ENCODE measurements at places on chromosomes 2 and 18.

GRCh38 chr18:59777636-59778035, 80.4 kb upstream of the CCBE1 start:
- DNase-seq = no peak

DNA sequence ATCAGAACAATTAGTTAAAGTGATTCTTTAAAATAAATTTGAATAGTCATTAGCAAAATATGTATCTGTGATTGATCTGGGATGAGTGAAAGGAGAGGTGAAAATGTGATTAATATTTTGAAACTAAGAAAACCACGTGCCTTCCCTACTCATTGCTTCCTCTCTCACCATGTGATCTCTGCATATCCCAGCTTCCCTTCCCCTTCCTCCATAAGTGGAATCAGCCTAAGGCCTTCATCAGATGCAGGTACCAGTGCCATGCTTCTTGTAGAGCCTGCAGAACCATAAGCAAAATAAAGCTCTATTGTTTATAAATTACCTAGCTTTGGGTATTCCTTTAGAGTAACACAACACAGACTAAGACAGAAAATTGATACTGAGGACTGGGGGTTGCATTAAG, 11.2 kb upstream of the STAT1 start:
- peak; percentile 43 for DNase-seq

- peak; percentile 68 for DNase-seq
Observed at GRCh38 chr2:144524118-144525009, 4.4 kb upstream of the ZEB2 start.

GRCh38 chr2:86443631-86444350, 2.6 kb downstream of the KDM3A start:
- DNase-seq = peak; percentile 32

DNA sequence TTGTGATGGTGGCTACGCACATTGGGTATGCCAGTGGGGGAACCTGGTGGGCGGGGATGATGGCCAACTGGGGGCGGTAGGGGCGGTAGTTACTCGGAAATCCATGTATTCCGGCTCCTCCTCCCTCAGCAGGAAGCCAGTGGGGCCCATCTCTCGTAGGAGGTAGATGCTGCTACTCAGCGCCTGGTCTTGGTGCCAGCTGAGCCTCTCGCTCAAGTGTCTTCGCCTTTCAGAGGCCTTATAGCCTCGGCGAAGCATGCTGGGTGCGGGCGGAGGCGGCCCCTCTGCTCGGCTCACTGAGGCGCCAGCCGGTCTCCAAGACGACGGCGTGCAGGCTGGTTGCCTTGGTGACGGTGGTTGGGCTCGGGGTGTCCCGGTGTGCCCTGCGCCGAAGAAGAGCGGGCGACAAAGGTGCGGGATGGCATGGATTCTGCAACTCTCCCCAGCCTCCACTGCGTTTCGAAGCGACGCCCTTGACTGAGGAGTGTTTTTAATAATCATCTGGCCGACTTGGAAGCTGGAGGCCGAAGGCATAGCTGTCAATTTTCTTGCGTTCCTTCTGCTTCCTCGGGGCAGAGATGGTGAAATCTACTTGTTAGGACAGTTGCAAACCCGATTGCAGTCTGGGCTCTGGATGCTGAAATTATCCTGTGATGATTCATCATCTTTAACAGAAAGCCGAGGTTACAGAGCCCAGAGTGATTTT, at the start of gene ZSWIM2:
Gene ZSWIM2, minus strand, starts transcription at position 298 of the 706 bp plus-strand sequence. Its CDS starts 40 bp downstream, at position 258.
- DNase-seq = peak; percentile 52

GRCh38 chr2:157733263-157733662, 104.6 kb upstream of the ACVR1C start:
- no peak for DNase-seq

GRCh38 chr2:15306706-15307105, 254.4 kb downstream of the NBAS start:
- no peak for DNase-seq

DNA sequence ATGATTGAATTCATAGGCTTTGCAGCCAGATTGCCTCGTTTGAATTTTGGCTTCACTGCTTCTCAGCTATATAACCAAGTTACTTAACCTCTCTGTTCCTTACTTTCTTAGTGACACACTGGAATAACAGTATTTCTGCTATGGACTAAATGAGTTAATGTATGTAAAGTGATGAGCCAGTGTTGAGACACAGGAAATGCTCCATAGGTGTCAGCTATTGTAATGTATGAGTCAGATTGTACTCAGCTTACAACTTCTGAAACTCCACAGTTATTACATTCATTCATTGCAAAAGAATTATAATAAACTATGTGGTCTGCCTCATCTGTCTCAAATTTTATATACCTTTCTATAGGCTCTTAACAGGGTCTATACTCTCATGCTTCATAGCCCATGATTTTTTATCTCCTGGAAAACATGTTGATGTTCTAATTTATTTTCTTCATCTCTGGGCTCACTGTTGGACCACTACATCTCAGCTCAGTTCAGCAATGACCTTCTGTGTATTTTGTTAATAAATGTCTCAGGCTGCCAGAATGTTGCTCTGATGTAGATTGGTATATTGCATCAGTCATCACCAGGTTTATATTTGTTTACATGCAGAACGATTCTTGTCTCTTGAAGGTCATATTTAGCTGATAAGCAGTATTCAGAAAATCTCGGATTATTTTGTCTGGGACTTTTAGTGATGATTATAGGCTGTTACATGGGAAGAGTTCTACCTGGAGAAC, 76.2 kb downstream of the MAP3K20 start:
- peak; percentile 69 for DNase-seq

DNA sequence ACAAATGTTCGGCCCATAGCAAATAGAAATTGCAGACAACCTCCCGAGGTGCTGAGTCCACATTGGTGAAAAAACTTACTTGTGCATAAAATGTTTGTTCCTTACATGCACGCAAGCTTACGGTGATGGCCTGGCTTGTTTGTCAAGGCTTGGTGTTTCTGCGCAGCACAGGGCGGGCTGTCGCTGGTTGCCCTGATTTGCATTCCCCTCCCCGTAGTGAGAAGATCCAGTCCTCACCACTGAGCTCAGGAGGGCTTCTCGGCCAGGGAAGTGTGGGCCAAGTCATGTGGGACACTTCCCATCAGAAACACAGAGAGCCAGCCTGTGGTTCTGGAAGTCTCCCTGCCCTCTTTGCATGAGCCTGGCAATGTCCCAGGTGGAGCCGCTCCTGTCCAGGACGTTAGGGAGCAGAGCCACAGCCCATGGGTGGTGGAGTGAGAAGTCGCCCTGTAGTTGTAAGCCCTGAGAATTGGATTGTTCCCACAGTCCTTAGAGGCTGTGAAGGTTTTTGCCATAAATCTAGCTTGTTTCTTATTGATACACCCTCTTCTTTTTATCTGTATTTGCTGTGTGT, 152.7 kb downstream of the TWIST2 start:
- DNase-seq = no peak

GRCh38 chr2:38239452-38239851, 137.6 kb downstream of the ATL2 start:
- DNase-seq = no peak

DNA sequence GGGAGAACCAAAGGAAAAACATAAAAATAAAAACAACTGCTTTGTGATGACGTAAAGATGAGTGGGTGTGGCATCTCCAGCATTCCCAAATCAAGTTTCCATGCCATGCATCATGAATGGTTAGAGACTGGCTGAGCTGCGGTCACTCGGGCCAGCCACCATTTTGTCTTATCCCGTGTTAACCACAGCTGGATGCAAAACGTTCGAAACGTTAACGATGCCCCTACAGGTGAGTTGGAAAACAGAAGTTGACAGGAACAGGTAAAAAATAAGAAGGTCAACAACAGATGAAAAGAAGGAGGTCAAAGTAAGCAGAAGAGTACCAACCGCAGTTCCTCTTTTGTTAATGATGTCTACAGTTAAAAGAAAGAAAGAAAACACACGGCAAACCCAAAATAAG, 411.1 kb downstream of the NRXN1 start:
- no peak for DNase-seq

DNA sequence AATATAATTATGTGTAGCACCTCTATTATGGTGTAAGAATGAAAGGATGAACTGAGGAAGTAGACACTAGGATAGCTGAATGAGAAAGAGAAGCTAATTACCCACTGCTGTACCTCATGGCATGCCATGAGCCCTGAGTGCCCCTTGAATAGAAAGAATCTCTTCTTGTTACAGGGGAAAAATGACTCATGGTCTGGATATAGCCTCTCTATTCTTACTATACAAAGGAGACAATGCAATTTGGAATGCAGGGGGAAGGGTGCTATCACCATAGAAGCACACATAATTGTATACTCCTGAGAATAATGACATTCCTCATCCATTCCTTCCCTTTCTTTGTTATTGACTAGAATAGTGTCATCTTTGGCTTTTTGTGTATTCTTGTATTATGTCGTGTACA, 385.2 kb downstream of the CDH7 start:
- DNase-seq = no peak
